NCI-H510A treated with DMSO at 0.1 percent for 48 hours (cell line): ENCODE measurements at places on chromosomes 2 and 18.

DNA sequence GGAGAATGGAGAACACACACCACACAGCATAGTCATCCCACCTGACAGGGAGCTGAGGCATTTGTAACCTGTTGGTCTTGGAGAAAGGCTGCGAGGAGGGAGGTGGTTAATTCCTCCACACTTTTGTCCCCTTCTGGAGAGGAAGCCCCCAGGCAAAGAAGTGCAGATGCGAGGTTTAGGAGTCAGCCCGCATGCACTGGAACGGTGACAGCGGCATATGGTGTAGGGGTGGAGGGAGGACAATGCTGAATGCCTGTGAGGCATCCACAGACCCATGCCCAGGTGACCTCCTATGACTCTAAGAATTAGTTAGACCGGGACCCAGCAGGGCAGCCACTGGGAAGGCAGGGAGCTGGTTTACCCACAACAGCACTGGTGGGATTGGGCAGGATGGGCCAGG lies 12.2 kb downstream of the SPATA3 start:
- no peak for DNase-seq

DNA sequence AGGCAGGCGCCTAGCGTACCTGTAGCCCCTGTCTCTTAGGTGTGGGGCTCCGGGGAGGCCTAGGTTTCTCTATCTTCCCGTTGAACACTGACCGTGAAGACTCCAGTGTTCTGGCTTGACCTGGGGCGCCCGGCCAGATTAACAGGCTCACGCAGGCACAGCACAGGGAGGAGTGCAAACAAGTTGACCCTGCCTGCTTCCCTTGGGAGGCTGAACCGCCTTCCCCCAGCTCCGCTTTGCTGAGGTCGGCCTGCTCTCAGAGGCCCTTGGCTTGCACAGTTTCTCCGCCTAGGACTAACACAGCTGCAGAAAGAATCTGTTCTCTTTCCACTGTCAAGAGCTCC lies 567 bp downstream of the PCYOX1 start:
- peak; percentile 77 for DNase-seq

GRCh38 chr2:20148426-20148922 lies 76.5 kb downstream of the SDC1 start:
- DNase-seq, result no peak

- no peak for DNase-seq
These were observed 35.8 kb upstream of the SCLY start for GRCh38 chr2:238024986-238025385.

DNA sequence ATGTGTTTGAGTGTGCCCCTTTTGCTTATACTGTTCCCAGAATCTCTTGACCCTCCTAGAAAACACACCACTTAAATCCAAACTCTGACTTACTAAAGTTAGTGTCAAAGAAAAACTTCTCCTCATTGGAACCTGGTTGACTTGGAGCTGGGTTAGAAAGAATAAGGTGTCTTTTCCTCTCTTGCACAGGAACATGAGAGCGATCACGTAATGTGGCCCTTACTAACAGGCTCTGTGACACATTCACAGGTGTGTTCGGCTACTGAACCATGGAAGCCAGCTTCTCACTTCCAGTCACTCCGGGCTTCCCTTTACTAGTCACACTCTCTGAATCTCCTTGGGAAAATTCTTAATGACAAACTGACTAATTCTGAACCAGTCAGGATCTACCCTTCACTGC lies 5.4 kb upstream of the POU3F3 start:
- DNase-seq, result no peak

DNA sequence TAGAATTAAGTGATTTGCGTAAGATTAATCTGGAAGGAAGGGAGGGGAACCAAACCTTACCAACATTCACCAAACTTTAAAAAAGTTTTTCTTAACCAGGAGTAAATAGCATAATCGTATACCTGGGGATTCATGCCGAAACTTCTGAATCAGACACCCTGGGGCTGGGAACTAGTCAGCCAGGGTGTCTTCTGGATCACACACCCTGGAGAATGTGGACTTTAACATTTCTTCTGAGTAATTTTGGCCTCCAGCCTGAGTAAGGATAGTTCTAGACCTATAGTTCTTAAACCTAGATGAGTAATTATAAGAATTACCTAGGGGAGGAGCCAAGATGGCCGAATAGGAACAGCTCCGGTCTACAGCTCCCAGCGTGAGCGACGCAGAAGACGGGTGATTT lies 44.1 kb upstream of the MEIS1 start:
- DNase-seq, result peak; percentile 38

DNA sequence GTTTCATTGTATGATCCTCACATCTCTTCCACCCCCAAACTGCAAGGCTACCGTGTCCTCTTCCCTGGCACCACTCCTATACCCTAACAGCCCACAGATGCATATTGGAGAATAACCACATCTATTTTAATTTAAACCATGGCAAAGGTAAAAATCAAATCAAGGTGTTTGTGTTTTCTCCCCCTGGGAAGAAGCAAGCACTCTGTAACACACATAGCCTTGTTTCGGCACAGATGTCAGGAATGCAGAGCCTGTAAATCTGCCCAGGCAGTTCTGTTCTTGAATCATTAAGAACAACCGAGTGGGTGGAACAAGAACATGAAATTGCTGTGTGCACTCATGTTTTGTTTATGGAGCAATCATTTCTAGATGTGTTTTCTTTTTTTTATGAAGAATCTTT lies 6.8 kb upstream of the COX7A2L start:
- no peak for DNase-seq

DNA sequence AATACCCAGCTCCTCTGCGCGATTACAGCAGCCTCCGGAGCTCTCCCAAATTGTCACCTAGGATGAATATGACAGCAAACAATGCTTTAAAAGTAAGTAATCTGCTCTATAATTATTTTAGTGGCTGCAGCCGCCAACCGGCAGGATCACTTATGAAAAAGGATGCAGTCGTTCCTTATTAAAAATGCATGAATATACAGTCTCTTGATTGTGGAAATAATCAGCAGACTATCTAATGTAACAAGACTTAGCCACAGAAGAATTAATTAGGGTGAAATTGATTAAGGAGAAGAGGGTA lies 71.8 kb upstream of the STPG4 start:
- no peak for DNase-seq

- DNase-seq, result no peak
These were observed 253.0 kb upstream of the HNRNPA3 start for GRCh38 chr2:176959614-176960013.

GRCh38 chr18:23460285-23461273 lies 7.5 kb downstream of the RIOK3 start:
- no peak for DNase-seq

DNA sequence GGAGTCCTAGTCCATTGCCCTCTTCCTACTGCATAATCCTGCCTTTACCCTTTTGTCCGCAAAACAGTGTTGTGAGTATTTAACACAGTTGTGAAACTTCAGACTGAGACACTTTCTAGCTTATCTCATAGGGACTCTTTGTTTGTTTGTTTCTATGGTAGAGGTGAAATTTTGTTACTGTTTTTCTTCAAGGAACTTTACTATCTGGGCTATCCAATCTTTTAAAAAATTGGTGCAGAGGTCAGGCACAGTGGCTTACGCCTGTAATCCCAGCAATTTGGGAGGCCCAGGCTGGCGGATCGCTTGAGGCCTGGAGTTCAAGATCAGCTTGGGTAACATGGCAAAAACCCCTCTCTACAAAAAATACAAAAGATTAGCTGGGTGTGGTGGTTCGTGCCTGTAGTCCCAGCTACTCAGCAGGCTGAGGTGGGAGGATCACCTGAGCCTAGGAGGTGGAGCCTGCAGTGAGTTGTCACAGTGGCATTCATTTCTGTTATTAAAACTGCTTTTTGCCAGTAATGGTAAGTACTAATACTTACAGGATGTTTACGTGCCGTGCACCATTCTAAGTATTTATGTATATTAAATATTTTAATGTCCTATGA lies 18.8 kb downstream of the GMCL1 start:
- no peak for DNase-seq

DNA sequence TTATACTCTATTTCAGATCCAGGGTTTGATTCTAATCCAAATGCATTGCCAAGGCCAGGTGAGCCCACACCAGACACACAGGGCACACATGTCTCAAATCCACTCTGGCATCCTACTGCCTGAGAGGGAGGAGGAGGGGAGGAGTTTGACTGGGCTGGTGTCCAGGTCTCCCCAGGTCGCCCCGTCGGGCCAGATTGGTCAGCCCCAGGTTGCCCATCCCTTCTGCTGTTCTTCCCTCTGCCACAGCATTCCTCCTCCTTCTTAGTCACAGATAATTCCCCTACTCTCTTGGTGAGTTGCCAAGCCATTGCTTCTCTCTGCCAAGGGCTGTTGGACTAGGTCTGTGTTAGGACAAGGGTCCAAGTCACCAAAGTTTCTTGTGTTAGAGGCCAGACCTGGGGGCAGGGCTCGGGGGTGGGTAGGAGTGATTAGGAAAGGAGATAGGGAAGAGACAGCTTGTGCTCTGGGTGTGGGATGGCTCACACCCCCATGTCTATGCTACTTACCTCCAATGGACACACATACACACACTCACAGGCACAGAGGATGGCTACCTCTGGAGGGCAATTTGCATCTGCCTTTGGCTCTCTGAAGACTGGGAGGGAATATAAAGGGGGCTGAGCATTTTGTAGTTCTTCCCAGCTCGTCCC lies 2.5 kb upstream of the EGR4 start:
- no peak for DNase-seq

GRCh38 chr2:114543236-114543766 lies 100.9 kb downstream of the DPP10 start:
- DNase-seq, result no peak

DNA sequence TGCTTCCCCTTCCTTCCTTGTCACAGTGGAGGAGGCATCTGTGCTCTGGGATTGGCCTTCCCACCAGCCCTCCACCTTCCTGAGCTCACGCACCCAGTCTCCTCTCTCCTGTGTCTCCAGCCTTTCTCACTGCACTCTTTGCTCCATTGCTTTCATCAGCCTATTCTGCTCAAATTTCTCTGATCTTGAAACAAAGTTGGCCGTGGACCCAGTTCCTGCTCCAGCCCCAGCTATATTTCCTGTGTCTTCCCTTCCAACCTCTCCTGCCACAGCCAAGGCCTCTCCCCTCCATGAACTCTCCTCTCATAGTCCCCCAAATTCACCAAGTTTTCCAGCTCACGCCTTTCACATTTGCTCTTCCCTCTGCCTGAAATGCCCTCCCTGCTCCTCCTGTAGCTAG lies 226.6 kb upstream of the AGAP1 start:
- no peak for DNase-seq

GRCh38 chr2:39996653-39997080 lies 217.6 kb upstream of the THUMPD2 start:
- no peak for DNase-seq

- DNase-seq, result no peak
These were observed 159.7 kb downstream of the MYCN start for GRCh38 chr2:16100006-16100405.

DNA sequence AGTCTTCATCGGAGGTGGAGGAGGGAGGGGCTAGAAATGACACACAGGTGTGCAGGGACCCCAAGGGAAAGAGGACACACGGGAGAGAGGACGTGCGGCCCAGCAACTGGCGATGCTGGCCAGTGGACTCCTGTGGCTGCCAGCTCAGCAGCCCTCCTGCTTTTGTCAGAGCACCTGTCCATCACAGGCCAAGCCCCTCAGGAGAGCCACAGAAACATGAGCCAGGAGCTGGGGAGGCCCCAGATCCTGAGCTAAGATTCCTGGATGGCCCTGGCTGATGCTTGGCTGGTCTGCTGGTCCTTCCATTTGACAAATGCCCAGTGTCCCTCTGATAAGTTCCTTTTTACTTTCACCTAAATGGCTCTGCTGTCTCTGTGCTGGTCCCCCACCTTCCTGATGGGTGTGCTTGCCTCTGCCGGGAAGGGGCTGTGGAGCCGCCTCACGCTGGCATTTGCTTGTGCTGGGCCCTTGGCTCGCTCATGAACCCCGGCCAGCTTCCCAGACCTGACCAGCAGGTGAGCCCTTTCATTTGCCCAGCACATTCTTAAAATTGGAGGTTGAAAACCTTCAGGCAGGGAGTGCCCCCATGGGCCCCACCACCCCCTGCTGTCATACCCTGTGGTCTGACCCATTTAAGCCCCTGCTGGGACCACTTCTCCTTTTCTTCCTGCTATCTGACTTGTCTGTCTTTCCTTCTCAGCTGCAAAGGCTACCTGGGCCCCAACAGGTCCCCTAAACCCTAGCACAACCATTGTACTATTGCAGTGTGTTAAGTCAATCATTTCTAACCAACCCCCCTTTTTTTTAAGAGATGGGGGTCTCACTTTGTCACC lies 37.3 kb downstream of the CYP27C1 start:
- DNase-seq, result no peak

DNA sequence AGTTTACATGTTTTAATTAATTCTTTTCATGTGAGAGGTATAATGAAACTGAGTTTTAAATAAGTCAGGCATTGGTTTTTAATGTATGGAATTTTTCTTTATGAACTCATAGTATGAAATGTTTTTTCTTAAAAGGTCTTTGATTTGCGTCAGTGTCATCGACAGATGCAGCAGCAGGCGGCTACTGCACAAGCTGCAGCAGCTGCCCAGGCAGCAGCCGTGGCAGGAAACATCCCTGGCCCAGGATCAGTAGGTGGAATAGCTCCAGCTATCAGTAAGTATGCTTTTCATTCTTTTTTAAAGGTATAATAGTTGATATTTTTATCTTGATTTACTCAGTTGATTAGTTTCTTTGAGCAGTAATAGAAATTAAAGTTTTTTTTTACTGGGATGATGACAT lies 46.5 kb downstream of the SMAD4 start:
- DNase-seq, result no peak

DNA sequence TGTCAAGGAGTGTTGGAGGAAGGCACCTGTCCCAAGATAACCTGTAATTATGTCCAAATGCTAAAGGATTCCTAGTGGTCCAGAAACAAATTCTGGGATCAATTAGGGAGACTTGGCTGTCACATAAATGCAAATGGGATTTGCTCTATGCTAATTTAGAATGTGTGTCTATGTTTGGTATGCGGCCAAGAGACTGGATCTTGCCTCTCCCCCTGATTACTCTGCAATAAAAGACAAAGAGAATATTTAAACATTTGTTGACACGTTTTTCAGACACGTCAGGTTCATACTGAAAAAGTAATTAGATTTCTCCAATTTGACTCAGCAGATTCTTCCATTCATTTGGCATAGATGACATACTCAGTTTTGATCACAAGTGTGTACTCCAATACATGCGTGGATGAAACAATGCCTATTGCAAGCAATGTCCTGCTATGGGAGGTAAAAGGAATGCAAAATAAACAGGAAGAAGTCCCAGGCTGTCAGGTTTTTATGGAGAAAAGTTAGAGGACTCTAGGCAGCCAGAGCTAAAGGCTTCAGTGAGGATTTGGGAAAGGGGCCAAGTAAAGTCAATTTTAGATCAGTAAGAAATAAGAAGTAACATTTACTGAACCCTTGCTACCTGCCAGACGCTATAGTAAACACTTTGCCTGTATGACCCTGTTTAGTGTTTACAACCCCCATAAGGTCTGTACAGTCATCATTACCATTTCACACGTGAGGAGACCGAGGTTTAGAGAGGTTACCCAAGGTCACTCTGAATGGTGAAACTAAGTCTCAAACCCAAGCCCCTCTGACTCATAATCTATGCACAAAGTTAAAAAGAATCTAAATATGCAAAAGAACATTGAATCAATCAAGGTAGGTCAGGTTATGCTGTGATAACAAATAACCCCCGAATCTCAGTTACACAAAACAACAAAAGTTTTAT lies 7.8 kb downstream of the ANTXR1 start:
- no peak for DNase-seq

- no peak for DNase-seq
These were observed 18.7 kb downstream of the SH3BP4 start for GRCh38 chr2:234970477-234970882.
